Fibroblast of lung (primary cell): ENCODE measurements at places on chromosomes 13 and 19.

DNA sequence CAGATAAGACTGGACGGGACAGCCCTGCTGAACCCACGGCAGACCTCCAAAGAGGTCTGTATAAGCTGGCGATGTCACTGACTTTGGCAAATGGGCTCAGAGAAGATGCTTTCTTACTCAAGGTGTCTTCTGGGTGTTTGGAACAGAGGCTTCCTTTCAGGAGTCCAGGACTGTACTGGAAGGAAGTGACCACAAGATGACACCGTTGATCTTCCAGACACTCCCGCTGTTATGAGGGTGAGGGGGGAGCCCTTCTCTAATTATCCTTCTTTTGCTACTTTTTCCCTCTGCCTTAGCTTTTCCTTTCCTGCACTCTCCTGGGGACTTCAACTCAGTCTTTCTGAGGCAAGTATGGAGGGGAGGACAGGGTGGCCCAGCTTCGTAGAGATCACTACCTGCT, 65.2 kb upstream of the ZNF599 start:
- no peak for DNase-seq

- DNase-seq = no peak
Observed at GRCh38 chr19:50458396-50459066, 17.8 kb upstream of the EMC10 start.

DNA sequence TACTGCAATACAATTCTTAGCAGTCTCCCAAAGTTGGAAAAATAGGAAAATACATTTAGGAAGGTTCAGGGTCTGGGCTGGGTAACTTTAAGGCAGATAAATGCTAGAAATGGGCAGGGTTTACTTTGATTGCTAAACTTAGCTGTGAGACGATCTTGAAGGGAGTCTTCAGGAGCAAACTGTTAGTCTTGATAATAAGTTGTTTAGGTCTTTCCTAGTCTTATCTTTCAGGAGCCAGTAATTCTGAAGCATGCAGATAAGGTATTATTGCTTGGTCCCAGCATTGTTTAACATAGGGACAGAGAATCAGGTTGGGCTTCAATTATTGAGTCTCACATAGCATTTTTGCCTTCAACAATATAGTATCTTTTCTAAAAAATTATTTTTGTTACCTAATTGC, 262.4 kb upstream of the MIR17HG start:
- no peak for DNase-seq

DNA sequence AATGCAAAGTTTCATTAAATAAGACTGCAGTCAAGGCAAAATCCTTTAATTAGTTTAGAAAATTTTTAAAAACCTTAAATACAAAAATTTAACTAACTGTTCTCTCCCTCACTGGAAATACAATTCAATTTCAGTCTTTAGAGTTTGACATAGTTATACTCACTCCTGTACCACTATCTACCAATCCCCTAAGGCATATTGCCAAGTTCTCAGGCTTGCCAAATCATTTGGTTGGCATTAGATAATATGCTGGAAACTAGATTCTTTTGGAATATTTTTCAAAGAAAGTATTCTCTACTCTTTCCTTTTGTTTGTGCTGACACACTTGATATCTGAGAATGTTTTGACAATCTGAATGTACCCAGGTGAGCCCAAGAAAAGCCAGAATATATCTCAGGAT, 77.2 kb downstream of the TSC22D1 start:
- DNase-seq = no peak

DNA sequence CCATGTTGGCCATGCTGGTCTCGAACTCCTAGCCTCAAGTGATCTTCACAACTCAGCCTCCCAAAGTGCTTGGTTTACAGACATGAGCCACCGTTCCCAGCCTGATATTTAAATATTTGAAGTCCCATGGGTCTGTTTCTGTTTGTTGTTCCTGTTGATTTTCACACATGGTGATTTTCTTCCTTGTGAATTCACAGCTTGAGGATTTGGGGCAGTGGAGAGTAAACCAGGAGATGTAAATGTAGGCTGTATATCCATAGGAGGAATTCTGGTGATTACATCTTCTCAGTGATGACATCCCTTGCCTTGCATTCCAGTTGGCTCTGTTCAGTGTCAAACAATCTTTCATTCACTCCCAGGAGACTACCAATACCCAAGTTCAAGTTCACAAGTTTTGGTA, 471.9 kb downstream of the KCTD12 start:
- no peak for DNase-seq

DNA sequence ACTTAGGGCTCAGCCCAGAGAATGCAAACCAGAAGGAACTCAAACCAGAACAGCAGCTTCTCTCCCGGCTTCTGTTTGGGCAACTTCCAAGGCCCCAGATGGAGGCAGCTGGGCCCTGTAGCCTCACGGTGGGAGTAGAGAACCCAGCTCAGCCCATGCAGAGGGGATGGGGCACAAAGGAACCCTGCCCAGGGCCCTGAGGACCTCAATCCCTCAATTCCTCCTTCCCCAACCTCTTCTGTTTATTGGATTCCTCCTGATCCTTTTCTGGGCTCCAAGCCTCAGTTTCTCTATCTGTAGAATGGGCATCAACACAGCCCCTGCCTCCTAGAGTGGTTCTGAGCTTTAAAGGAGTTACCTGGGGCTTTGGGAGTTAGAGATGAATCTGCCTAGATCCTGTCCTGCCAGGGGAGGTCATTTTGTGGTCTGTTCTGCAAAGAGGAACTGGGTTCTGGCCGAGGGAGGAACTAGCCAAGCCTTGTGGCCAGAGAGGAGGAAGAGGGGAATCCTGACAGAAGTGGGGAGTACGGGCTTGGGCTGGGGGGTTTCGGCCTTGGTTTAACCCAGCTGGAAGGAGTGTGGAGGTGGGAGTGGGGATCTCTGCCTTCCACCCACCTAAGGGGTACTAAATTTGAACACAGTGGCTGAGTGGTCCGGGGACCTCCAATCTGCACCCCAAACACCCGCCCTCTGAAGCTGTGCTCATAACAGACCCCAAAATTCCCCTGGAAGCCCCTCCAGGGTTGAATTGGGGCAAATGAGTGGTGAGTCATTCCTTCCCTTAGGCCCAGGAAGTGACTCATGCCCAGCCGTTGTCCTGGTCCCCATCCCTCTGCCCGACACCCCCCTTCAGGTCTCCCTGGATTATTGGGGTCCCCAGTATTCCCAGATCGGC, 2.7 kb downstream of the ADGRE5 start:
- peak; percentile 62 for DNase-seq

DNA sequence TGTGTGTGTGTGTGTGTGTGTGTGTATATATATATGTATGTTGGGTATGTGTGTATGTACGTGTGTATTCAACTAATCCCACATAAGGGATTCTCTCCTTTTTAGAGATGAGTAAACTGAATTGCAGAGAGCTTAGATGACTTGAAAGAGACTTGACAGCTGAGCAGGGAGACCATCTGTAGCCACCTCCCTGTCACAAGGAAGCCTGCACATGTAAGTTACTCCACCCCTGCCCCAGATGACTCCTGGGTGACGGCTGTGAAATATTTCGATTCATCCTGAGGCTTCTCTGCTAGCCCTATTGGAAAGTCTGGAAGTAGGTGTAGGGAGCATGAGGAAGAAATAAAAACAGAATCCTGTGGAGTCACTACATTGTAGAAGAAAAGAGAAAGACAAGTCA, 480.4 kb downstream of the FOXO1 start:
- no peak for DNase-seq

GRCh38 chr19:29400917-29401711, 124.7 kb upstream of the VSTM2B start:
- DNase-seq = no peak

GRCh38 chr19:14472202-14472938, 2.8 kb downstream of the PTGER1 start:
- DNase-seq = no peak

- no peak for DNase-seq
Observed at GRCh38 chr13:27770809-27771208, 21.5 kb upstream of the GSX1 start.

- DNase-seq = no peak
Observed at GRCh38 chr19:35236638-35237400, 8.3 kb upstream of the FAM187B start.

GRCh38 chr13:95698047-95698749, 21.3 kb downstream of the DNAJC3 start:
- no peak for DNase-seq

DNA sequence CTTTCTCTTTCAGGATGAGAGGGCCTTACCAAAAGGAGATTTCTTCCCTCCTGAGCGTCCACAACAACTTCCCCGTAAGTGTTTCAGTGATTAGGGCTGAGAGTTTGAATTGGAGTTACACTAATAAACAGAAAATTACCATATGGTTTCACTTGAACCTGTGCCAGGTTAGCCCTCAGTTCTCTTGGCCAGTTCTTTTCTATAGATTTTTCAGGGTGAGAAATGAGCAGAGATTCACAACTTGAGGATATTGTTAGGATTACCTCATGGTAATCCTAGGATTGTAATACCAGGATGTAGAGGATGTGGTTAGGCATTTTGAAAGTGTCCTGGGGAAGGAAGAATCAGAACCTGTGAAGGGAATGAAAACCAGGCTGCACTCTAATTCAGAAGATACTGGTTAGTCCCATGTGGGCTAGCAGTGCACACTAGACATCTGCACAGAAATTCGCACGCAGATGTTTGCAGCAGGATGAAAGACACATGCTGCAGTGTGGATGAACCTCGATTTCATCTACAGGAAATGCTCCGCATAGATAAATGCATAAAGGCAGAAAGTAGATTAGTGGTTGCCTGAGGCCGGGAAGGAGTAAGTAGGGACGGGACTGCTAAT, 24.1 kb downstream of the HNRNPM start:
- peak; percentile 73 for DNase-seq

DNA sequence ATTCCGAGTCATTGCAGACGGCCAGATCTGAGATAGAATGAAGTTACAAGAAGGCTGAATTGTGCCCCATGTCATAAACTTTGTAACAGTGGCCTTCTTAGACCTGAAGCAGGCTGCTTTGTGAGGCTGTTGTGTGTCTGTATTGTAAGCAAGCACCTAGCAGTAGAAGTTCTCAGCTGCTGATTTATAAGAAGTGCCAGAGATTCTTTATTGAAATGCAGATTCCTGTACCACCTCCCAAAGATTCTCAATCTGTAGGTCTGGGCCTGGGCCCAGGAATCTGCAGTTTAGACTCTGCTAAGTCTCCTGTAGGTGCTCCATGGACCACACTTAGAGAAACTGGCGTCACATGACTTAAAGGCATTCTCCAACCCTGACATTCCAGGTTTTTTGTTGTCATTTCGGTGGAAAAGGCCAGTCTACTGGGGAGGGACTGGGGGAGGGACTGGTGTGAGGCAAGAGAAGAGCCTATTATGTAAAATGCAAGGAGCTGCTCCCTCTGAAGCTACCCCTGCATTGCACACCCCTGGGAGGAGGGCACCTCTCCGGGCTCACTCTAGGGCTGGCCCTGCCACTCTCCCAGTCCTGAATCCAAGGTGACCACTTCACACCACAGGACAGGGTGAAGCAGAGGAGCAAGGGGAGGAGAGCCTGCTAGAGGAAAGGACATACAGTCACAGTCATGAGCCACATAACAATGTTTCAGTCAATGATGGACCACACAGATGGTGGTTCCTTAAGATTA, 769 bp upstream of the TMEM272 start:
- DNase-seq = no peak

- DNase-seq = no peak
Observed at GRCh38 chr13:112670864-112671263, 19.0 kb upstream of the ATP11A start.

GRCh38 chr19:16016226-16017137, 59.8 kb upstream of the TPM4 start:
- no peak for DNase-seq

DNA sequence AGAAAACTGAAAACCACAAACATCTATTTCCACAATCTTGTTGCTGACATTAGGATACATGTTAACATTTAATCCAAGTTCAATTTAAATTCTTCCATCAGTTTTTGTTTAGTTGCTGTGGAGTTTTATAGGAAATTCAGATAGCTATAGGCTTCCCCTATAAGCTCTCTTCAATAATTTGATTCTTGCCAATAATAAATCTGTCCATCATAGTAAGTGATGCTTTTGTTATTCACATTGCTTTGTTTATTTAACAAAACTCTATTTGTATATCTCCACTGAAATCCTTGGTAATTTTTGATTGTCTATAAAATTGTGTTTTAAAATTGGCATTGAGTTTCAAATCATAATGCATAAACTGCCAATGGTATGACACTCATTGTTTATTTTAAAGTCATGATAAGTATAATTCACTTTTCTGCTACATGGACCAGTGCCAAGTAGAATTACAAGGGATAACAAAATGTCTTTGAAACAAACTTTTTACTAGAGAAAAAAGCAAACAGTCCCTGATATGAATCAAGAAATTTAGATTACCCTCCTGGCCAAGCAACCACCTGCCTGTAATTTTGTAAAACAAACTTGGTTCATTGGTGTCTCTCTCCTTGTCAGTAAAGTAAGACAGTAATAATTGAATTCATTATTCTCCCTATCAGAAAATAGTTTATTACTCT, 577.3 kb upstream of the GPC6 start:
- no peak for DNase-seq

DNA sequence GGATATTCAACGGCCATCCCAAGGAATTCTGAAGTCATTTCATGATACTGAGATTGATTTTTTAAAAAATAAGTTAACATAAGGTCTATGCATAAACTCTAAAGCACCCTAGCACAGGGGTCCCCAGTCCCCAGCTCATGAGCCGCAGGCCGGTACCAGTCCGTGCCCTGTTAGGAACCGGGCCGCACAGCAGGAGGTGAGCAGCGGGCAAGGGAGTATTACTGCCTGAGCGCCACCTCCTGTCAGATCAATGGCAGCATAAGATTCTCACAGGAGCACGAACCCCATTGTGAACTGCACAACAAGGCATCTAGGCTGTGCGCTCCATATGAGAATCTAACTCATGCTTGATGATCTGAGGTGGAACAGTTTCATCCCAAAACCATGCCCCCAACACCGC, 31.0 kb downstream of the RCBTB1 start:
- no peak for DNase-seq

DNA sequence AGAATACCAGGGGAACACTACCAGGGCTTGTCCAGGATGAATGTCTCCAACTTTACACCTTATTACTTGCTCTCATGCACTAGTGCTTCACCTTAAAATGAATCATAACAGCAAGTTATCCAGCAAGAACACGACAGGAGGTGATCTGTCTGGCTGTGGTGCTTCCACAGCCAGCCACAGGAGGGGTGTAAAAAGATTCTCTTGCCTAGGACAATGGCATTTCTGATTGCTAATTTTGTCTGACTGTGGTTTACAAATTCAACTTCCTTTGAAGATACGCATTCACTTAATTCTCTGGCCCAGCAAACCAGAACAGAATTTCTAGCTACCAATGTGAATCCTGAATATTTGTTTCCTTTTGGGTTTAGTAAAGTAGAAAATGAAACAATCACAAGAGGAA, 23.1 kb upstream of the COG3 start:
- peak; percentile 29 for DNase-seq

DNA sequence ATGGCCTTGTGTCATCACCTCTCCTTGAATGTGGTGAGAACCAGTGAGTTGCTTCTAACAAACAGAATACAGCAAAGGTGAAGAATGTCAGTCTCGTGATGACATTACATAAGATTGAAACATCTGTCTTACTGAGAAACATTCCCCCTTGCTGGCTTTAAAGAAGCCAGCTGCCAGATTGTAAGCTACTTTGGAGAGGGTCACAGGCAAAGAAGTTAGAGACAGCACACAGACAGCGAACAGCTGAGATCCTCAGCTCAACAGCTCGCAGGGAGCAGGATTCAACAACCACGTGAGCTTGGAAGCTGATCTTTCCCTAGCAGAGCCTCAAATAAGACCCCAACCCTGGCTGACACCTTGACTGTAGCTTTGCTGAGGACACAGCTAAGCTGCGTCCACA, 367.9 kb downstream of the LIG4 start:
- peak; percentile 39 for DNase-seq

GRCh38 chr19:35592226-35592625, 6.3 kb downstream of the PMIS2 start:
- DNase-seq = peak; percentile 16
